ENCODE measurements at places on chromosomes 3 and 15.
A peak's percentile ranks its signal among the peaks of the same experiment; 100 is the strongest.

- no peak for DNase-seq
Measured at GRCh38 chr15:29396176-29396811, 126.7 kb upstream of the NSMCE3 start.

- DNase-seq, result peak; percentile 29
Measured at GRCh38 chr3:138173769-138174420, 826 bp downstream of the DBR1 start.

DNA sequence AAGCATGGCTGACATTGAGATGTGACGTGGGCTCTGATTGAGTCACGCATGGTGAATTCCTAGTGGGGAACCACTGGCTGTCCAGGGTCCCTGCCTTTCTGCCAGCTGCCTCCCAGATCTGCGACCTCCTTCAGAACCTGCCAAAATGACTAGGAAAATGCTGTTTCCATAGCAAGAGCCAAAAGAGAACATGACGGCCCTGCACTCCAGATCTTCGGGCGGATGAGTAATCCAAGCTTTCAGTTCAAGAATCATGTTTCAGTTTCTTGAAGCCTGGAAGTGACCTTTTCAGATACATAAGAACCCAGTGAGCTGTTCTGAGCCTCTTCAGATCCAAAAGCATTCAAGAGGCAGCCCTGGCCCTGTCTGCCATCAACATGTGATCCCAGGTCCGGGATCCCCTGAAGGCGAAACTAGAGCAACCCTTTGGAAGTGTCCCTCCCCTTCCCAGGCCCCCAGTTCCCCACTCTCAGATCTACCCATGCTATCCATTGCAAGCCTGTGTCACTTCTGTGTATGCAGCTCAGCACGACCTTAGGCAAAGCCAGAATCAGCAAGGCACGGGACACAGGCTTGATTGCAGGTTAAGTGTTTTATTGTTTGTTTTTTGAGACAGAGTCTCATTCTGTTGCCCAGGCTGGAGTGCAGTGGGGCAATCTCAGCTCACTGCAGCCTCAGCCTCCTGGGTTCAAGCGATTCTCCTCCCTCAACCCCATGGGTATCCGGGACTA is 19.7 kb downstream of the ANKRD63 start:
- DNase-seq, result peak; percentile 82

DNA sequence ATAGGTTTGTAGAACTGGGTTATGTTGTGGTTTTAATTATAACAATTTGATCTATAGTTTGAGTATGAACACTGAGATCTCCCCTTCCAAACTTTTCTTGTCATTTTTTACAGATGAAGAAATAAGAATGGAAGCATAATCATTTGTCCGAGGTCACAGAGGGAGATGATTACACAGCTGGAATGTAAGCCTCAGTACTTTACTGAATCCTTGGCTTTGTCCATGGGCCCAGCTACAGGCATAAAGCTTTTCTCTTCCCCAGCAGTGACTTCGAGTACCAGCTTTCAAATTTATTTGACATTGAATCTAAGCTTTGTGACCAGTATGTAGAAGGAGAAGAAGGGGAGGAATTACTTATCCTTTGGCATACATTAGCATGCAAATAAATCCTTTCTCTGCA is 80.9 kb upstream of the DCBLD2 start:
- DNase-seq, result peak; percentile 28

Data from GM23248 (cell line).